ENCODE measurements at places on chromosomes 2 and 18.

GRCh38 chr2:55235724-55236538 lies 3.4 kb downstream of the RPS27A start:
- DNase-seq = no peak

GRCh38 chr2:191246820-191247380 lies 1.7 kb downstream of the MYO1B start:
- DNase-seq = no peak

- DNase-seq = no peak
These were observed 115.4 kb upstream of the STK17B start for GRCh38 chr2:196286821-196287220.

DNA sequence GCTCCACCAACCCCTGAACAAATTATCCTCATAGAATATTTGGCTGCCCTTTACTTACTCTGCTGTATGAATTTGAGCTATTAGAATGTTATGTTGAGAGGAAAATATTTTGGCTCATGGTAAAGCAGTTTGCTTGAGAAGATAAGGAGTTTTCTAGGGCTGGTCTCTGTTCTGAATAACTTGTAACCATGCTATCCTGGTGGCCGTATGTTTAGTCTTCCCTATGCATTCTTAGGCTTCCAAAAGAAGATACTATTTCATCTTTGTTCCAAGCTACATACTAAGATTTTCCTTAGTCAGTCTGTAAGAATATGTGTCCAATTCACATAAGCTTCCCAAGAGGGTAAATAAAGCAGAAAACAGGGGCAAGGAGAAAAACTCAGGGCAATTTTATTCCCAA lies 1105.1 kb upstream of the PIK3C3 start:
- DNase-seq = no peak

GRCh38 chr2:44537264-44537663 lies 175.5 kb downstream of the CAMKMT start:
- no peak for DNase-seq
